Uterus (tissue), 4 donors: ENCODE measurements at places on chromosomes 13 and 19. TPM values are rescaled to one million over a fixed set of nuclear protein-coding genes. Genes with fewer than 3 reads are reported as not detected.

The RFPL4A gene
- total RNA-seq = not detected

DNA sequence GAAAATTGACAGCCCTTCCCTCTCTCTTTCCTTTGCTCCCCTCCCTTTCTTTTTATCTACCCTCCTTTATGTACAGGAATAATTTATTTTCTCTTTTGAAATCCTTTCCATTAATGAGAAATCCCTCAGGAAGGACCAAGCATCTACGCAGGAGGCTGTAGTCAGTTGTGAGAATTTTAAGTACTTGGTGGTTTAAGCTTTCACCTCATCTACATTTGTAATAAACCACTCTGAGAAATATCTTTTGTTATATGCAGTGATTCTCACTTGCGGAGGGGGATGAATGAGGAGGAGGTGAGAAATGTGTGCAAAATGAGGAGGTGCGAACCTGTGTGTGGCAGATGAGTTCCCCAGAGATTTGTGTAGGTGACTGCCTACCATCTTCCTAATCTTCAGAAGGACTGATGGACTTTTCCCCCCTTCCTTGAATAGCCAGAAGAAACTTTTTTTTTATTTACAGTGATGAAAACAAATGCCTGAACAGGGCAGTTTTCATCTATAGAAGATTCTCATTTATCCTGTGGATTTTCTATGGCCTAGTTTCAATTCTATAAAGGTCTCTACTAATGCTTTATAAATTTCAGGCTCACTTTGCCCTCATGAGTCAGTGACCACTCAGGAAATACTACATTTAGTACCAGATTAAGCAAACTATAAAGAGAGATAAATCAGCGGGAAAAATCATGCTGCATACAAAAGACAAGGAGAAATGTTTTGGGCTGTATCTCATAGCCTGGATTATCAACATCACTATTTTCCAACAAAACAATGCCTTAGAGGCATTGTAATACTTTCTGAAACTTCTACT, 118.3 kb downstream of the LHFPL6 start:
- H3K4me3 ChIP-seq = no peak overlapping the region
- H3K4me1 ChIP-seq = no peaks in the 10 kb centered on the region
- H3K27me3 ChIP-seq = no peaks in the 10 kb centered on the region
- no peak overlapping the region for H3K27ac ChIP-seq
- H3K36me3 ChIP-seq = no peaks in the 10 kb centered on the region

DNA sequence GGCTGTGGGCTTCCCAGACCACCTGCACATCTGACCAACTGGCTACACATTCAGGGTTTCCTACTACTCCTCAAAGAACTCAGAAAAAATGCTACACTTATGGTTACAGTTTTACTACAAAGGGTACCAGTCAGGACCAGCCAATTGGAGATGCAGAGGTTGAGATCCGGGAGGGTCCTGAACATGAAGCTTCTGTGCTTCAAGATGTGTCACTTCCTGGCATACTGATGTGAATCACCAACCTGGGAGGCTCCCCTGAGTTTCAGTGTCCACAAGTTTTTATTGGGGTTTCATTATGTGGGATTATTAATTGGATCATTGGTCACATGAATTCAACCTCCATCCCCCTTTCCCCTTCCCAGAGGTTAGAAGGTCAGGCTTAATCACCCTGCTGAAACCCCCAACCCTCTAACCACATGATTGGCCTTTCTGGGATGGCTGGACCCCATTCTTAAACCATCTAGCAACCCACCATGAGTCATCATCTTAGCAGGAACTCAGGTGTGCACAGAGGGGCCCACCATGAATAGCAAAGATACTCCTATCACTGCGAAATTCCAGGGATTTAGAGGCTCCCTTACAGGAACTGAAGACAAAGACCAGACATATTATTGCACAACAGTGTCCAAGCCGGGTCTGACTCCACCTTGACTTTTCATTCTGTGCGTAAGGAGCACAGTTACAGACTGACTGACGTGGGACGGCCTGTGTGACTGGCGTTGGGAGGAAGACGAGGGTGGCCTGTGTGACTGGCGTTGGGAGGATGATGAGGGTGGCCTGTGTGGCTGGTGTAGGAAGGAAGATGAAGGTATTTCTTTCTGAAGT, 90.7 kb downstream of the ATP8A2 start:
- H3K4me3 ChIP-seq = no peak overlapping the region
- DNase-seq = no peak
- H3K27ac ChIP-seq = no peak overlapping the region
- H3K36me3 ChIP-seq = no peaks in the 10 kb centered on the region

The RNF225 gene
- not detected for total RNA-seq

- no peaks in the 10 kb centered on the region for H3K36me3 ChIP-seq
- DNase-seq = no peak
- no peak overlapping the region for H3K4me3 ChIP-seq
- no peak overlapping the region for H3K27ac ChIP-seq
These were observed 326.2 kb downstream of the TSHZ3 start for GRCh38 chr19:31023038-31023437.

GRCh38 chr13:25980255-25980654, 71.6 kb downstream of the SHISA2 start:
- DNase-seq = no peak
- no peak overlapping the region for H3K27ac ChIP-seq
- H3K36me3 ChIP-seq = no peaks in the 10 kb centered on the region
- no peaks in the 10 kb centered on the region for H3K27me3 ChIP-seq
- no peaks in the 10 kb centered on the region for H3K4me1 ChIP-seq
- no peak overlapping the region for H3K4me3 ChIP-seq

DNA sequence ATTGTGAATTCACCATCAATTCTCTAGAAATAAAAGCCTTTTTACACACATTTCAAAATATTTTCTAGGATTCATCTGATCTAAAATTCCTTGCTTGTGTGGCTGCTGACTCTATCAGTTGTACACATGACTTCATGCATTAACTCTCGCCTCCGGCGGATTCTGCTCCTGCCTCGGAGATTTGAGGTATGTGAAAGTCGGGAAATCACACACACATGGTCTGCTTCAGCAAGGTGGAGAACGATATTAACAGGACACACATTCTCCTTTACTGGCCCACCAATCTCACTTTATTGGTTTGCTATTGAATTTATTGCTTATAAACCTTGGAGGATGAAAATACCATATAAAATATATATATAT, 855.7 kb downstream of the SLITRK5 start:
- H3K4me3 ChIP-seq = no peak overlapping the region
- no peak for DNase-seq

DNA sequence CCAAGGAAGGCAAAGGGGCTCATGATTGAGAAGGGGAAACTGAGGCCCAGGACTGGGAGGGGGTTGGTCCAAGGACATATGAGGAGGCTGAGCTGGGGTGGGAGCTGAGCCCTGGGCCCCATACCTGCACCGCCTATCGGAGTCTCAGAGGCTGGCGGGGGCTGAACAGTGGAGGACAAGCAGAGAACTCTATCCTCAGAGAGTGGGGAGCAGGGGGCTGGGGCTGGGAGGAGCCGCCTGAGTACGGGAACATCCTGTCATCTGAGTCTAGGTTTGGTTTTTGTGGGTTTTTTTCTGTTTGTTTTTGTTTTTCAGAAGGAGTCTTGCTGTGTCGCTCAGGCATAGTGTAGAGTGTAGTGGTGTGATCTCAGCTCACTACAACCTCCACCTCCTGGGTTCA, 6.2 kb downstream of the ARRDC2 start:
- H3K36me3 ChIP-seq = no peaks in the 10 kb centered on the region
- H3K27ac ChIP-seq = no peak overlapping the region
- no peaks in the 10 kb centered on the region for H3K4me1 ChIP-seq
- H3K4me3 ChIP-seq = no peak overlapping the region
- no peaks in the 10 kb centered on the region for H3K27me3 ChIP-seq
